ENCODE measurements at places on chromosomes 3 and 15.

GRCh38 chr15:74307827-74308811 lies 59.3 kb downstream of the CYP11A1 start:
- no peak for DNase-seq

DNA sequence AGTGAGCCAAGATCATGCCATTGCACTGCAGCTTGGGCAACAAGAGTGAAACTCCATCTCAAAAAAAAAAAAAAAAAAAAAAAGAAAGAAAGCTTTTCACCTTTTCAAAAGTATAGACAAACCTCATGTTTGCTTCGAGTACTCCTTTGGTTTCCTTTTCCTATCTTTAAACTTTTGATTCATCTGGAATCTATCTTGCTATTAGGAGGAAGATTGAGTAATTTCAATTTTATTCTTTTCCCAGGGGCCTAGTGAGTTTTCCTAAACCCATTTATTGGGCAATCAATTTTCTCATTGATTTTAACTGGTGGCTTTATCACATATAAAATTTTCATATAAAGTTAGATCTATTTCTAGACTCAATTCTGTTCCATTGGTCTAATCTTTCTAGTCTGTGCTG lies 190.5 kb upstream of the VEPH1 start:
- DNase-seq: no peak

DNA sequence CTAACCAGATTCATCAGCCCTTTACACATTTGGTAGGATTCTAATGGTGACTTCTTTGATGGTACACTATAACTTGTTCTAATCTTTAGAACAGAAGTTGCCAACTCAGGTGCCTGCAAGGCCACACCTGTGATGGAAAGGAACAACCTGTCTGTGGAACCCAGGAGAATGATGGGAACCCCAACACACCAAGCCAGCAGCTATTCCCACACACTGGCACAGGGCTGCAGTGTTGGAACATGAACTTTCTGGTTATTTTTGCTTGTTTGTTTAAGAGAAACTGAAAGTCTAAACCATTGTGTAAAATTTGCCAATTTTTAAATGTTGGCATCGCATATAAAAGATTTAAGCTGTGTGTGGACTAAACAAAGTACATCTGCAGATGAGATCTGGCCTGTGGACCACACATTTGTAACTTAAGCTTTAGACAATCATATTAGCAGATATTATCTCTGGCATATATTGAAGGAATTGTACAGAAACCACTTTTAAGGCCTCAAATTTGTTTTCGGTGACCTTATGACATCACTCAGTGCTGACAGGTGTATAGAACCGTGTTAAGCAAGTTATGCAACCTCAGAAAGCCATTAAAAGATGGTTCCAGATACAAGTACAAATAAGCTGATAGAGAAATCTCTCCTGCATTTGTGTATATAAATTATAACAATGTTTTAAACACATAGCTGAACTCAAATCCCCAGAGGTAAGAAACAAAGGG lies 242.9 kb downstream of the SLC9A9 start:
- no peak for DNase-seq

- DNase-seq: no peak
Measured at GRCh38 chr3:159922861-159923312, 65.7 kb upstream of the IL12A start.

- DNase-seq: no peak
Measured at GRCh38 chr3:160612386-160613075, 47.2 kb upstream of the KPNA4 start.

DNA sequence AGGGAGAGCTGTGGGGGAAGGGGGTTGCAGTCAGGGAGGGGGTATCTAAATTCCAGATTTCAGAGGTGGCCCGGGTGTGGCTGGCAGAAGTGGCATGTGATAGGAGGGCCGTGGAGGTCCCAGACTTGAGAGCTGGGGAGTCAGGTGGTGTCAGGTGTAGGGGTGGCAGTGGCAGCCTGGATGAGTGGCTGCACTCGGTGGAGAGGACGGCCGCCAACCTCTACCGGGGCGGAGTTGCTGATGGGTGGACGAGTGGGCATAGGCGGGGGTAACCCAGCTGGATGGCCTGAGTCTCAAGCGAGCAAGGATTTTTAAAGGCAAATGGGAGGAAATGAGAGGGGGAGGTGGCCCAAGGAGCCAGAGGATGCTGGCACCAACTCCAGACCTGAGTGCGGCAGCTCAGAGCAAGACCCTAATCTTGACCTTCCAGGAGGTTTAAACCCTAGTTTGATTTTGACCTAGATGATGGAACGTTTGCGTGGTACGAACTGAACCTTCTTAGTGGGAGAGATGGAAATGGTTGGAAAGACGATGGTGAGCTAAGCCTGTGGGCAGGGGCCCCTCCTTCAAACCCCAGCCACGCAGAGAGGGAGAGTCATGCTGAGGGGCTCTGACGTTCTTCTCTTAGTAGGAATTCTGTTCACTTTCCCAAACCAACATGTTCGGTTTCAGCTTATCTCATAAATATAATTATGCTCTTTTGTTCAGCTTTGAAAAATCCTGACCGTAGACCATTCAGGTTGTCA lies 8.0 kb downstream of the TRAK1 start:
- no peak for DNase-seq

DNA sequence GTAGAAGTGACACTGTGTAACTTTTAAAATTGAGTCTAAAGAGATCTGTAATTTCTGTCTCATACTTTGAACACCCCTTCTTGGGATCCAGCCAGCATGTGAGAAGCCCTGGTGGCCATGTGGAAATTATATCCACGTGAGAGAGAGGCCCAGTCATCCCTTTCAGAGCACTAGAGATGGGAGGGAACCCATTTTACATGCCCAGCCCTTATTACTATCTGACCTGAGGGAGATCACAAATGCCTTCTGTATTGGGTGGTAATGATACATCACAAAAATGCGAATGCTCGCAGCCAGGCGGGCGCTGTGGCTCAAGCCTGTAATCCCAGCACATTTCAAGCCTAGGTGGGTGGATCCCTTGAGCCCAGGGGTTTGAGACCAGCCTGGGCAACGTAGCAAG lies 27.3 kb upstream of the TRAK1 start:
- no peak for DNase-seq

GRCh38 chr15:94692710-94693109 lies 461.3 kb downstream of the MCTP2 start:
- no peak for DNase-seq

- no peak for DNase-seq
Measured at GRCh38 chr15:99137111-99137546, 32.2 kb downstream of the SYNM start.

DNA sequence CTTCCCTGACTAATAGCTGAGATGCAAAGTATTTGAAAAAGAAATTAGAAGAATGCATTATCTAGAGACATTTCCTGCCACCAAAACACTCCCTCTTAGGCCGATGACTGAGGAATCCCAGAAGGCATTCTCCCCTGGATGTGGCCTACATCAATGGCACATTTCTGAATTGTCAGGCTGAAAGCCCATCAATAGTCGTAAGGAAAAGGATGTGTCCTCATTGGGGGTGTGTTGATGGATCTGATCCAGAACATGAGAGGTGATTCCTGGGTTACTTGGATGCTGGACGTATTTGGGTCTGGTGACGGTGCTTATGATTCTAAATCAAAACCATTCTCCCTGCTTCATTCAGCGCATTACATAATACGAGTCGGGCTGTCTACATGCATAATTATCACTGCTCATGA lies 216.9 kb upstream of the CDIN1 start:
- DNase-seq: no peak

DNA sequence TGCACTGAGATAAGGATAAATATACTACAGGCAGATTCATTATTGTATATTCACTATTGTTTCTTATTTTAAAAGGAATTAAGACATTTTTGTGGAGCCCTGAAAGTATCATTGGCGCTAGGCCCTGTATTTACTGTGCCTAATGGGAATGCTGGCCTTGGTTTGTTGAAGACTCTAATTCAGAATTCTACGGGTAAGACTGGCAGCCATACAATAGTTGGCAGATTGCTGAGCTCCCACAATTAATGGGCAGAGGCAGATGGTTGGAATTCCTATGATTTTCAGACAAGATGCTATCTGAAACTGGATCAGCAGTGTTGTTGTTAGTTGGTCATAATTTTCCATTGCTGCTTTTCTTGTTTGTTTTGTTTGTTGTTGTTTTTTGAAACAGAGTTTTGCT lies 14.7 kb downstream of the PGBD4 start:
- DNase-seq: no peak

DNA sequence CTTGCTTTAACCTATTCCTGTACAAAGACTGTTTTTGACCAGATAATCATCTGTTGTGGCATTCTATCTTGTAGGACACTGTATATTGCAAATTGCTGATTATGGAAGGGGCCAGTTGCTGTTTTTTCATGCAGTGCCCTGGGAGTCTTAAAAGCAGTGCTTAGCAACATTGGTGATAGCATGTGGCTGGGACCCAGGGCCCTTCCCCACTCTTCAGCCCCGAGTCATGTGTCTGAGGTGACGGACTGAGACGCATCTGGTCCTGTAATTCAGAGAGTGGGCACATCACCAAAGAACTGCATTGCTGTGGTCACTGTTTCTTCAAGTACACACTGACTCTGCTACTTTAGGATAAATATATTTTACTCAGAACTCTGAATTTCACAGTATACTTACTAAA lies 63.4 kb downstream of the SNRK start:
- no peak for DNase-seq

- no peak for DNase-seq
Measured at GRCh38 chr3:54026543-54026942, 95.8 kb upstream of the CACNA2D3 start.

DNA sequence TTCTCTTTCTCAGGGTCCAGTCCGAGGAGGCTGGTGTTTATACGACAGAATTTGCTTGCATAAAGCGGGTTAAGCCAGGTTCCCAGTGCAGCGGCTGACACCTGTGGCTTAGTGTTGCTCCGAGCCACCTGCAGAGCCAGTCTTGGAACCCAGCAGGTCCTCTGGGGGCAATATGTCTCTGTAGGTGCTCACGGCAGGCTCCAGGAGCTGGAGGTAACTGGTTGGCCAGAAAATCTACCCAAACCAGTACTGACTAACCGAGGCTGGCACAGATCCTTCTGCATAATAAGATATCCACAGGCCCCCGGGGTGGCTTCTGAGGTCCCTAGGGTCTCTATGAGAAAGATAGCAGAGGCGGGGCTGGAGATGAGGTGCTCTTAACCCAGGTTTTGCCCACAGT lies 3.2 kb downstream of the MGLL start:
- DNase-seq: no peak

DNA sequence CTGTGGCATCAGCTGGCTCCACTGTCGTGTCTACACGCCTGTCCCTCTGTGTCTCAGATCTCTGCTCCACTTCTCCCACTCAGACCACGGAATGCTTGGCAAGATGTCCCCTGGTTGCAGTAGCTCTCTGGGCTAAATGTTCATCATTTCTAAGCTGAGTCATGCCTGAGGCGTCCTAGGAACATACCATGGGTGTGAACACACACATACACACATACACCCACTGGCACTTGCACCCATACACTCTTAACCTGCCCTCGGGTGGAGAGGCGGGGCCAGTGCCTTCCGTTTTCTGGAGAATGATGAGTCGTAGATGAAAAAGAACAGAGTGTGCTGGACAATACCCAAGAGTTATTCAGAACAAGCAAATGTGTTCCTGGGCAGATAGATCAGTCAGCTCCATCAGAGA lies 72.4 kb downstream of the SENP2 start:
- no peak for DNase-seq

- no peak for DNase-seq
Measured at GRCh38 chr3:129389572-129389937, 38.9 kb downstream of the EFCAB12 start.

DNA sequence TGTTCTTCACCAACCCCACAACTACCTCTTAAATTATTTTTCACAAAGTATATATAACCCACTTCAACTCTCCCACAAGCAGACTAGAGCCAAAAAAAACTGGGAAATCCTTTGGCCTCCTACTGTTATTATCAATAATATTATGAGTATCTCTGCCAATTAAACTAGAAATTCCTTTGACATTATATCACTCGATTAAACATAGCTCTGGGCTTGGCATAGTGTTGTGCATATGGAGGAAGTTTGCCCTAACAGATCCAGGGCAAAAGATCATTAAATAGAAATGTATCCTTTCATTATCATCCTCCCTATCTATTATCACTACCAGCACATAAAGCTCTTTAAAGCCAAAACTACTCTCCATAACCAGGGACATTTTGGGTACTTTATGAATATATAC lies 74.9 kb downstream of the OSBPL10 start:
- DNase-seq: no peak

- DNase-seq: no peak
Measured at GRCh38 chr3:190073264-190074008, 47.3 kb downstream of the P3H2 start.

DNA sequence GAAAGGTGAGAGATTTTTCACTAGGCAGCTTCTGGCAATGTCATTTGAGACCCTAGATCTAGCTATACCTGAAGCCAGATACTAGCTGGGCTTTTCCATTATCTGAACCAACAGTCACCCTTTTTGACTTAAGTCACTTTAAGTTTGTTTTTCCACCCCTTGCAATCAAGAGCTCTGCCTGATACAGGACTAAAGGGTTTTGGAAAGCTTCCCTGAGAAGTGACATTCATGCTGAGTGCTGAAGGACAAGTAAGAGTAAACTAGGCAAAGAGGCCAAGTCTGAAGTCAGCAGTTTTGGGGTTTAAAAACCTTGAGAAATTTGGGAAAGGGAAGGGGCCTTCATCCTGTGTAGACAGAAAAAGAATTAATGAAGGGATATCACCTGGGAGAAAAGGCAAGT lies 27.1 kb upstream of the CCDC174 start:
- no peak for DNase-seq

- no peak for DNase-seq
Measured at GRCh38 chr15:32651229-32651837, 9.8 kb downstream of the SCG5 start.

- DNase-seq: no peak
Measured at GRCh38 chr15:89352476-89352875, 17.9 kb upstream of the POLG start.

- no peak for DNase-seq
Measured at GRCh38 chr3:61719278-61719977, 158.1 kb downstream of the PTPRG start.

- no peak for DNase-seq
Measured at GRCh38 chr3:72550582-72551262, 297.5 kb downstream of the SHQ1 start.

- DNase-seq: no peak
Measured at GRCh38 chr15:62360332-62361097, 195.4 kb upstream of the C2CD4B start.

GRCh38 chr15:82132096-82132495 lies 86.3 kb upstream of the MEX3B start:
- no peak for DNase-seq

DNA sequence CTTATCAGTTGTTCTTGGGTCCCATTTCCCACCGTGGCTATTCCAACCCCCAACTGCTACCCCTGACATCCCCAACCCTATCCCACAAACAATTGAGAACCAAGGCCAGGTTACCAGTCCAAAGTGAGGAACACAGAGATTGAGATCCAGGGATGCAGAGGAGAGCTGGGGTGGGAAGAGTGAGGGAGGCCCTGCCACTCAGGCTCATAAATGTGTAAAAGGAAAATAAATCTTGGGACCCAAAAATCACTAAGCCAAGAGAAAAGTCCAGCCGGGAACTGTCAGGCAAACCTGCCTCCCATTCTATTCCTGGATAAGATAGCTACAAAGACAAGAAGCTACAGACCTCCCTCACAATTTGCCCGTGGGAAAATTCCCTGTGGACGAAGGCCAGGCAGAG lies 101.1 kb upstream of the DLG1 start:
- DNase-seq: no peak

Measured in activated T-helper 1 cell treated with anti-CD3 and anti-CD28 coated beads, Interleukin-2, amount 50 U/mL, for 16 hours (primary cell).